ENCODE measurements at places on chromosomes 3 and 15.

GRCh38 chr3:10423171-10423882 lies 82.1 kb downstream of the ATP2B2 start:
- no peak for DNase-seq

GRCh38 chr3:16088496-16088895 lies 86.0 kb upstream of the GALNT15 start:
- no peak for DNase-seq

GRCh38 chr15:91369823-91370222 lies 269.8 kb downstream of the SV2B start:
- no peak for DNase-seq

DNA sequence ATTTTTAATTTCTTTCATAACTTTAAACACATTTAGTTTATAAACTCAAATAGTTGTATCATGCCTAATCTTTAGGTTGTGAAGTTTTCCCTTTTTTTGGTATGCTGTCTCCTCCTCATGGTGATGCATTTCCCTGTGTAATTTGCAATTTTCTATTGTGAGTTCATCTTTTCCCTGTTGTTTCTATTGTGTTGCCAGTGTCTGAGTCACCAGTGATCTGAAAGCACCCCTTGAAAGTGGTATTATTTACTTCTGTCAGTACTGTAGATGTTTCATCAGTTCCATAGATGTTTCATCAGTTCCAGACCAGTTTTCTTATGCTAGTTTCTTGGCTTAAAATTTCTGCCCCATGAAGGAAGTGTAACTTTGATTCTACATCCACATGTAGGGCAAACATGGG lies 80.6 kb downstream of the OXSM start:
- DNase-seq, result no peak

DNA sequence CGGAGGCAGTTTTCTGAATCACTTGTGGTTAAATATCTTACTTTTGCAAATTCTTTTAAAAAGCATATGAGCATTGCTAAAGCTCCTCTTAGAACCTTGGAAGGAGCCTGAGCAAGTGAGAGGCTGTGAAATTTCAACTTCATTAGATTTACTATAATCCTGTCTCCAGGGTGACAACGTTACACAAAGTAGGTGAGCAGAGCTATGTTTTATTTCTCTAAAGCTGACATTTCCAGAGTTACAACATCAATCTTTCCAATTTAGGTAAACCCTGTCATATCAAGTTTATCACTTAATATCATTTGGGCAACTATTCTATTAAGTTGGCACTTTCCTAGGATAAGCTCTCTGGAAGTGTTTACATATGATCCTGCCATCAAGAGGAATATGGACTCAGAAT lies 544.9 kb upstream of the CBLB start:
- DNase-seq, result no peak

GRCh38 chr15:66285533-66286280 lies 7.7 kb upstream of the DIS3L start:
- no peak for DNase-seq

DNA sequence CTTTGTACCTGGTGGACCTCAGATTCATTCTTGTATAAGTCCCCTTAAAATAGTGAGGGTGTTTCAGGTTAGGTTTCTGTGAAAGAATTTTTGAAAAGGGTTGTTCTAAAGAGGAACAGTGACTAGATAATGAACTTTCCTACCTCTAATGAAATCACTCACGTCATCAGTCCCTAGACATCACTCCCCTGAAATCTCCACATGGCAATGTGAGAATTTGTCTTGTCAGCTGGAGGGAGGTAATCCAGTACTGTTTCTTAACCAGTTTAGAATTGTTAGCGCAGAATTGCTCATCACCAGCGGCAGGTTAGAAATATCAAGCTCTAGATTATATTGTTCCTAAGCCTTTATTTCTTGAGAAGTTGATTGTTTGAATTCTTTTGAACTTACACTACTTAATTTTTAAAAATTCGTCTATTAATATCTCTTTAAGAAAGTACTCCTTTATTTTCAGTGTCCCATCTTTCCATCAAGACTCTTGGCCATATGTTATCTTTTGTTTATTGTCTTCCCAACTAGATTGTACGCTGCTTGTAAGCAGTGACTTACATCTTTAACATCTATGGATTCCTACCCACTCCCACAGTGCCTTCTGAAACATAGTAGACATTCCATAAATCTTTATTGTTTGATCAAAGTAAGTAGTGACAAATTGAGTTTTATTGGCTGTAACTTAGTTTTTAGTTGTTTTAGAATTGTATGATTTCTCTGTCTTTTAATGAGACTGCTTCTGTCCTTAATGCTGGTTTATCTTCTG lies 52.8 kb downstream of the RASA2 start:
- DNase-seq, result no peak

DNA sequence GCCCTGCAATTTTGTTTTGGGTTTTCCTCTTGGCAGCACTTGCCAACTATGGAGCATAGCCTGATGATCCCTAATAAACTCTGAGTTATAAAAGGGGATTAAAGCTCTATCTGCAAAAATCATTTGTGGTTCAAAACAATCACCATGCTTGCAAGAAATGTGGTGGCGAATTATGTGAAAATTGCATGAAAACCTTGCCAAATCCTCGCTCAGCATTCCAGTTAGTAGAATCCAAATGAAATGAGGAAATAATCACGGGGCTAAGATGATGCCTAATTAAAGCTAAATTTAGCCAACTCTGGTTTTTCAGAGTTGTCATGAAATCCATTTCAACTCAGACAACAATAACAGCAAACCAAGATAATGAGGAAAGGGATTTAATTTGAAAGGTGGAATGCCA lies 73.0 kb upstream of the PROK2 start:
- no peak for DNase-seq

- peak; percentile 28 for DNase-seq
Observed at GRCh38 chr3:30286007-30286669, 320.3 kb upstream of the TGFBR2 start.

GRCh38 chr3:12483872-12484197 lies 445 bp upstream of the TSEN2 start:
- no peak for DNase-seq

DNA sequence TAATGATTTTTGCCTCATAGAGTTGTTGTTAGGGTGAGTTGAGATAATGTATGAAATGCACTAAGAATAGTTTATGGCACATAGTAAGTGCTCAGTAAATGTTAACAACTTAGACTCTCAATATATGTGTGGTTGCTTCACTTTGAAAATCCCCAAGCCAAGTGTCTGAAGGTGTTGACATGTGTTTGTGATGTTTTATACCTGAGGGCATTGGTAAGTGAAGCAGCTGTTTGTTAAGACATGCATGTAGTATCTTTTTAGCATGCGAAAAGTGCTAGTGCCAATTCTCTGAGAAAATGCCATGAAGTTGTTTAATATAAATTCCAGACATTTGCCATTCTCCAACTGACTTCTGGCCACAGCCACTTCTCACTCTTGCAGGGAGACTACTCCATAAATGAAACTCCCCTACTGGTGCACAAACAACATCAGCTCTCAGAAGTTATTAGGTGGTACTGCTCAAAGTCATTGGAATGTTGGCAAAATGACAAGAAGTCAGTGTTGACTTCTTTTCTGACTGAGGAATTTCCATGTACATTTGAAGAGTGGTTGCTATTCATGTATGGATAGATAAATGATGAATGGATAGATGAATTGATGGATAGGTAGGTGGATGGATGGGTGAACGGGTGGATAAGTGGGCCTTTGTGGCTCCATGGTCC lies 103.6 kb upstream of the NUDT16 start:
- no peak for DNase-seq

- no peak for DNase-seq
Observed at GRCh38 chr15:75713338-75713895, 769 bp upstream of the CSPG4 start.

GRCh38 chr15:91866371-91866905 lies 12.9 kb downstream of the SLCO3A1 start:
- no peak for DNase-seq

- no peak for DNase-seq
Observed at GRCh38 chr3:146589899-146590508, 15.1 kb downstream of the PLSCR5 start.

DNA sequence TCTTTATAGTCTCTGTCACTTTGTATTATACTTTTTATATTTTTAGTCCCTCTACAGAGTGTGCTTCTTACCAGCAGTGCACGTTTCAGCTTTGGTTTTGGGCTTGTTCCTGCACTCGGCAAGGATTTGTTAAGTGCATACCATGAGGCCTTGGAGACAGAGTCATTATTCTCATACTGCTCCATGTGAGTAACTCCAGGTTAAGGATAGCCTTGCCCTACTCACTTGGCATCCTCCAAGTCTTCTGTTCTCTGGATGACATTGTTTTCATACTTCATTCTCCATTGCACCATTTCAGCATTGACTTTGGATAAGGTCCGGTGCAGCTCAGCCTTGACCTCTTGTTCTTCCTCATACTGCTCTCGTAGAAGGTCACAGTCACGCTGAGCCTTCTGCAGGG lies 96.4 kb downstream of the MYH15 start:
- DNase-seq, result no peak

GRCh38 chr3:141275032-141275422 lies 43.4 kb downstream of the PXYLP1 start:
- DNase-seq, result no peak

- DNase-seq, result no peak
Observed at GRCh38 chr15:52808441-52808840, 18.3 kb upstream of the ONECUT1 start.

All from breast epithelium (tissue), 4 donors.